Glutamatergic neuron (in vitro differentiated cells): ENCODE measurements at places on chromosomes 6 and 20.

DNA sequence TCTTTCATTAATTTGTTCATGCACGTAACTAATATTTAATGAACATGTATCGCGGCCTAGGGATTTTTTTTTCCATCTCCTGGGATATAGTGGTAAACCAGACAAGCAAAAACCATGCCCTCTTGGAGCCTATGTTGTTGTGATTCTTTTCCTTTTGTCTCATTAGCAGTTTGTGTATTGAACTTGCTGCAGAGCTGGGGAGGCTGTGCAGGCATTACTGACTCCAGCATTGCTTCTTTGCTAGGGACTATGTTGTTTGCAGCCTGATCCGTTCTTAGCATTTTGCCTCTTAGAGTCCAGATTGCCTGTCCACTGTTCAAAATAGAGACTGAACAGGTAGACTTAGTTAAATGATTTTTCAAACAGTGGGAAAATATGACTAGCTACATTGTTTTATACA, 9.7 kb downstream of the SCAF8 start:
- no peak for DNase-seq

- DNase-seq: no peak
Observed at GRCh38 chr6:39791311-39791710, 865 bp upstream of the DAAM2 start.

GRCh38 chr6:11430036-11430435, 107.5 kb upstream of the TMEM170B start:
- DNase-seq: no peak

GRCh38 chr6:10565913-10566312, 44.8 kb downstream of the GCNT2 start:
- no peak for DNase-seq

- no peak for DNase-seq
Observed at GRCh38 chr20:1478566-1478965, 11.9 kb upstream of the NSFL1C start.

DNA sequence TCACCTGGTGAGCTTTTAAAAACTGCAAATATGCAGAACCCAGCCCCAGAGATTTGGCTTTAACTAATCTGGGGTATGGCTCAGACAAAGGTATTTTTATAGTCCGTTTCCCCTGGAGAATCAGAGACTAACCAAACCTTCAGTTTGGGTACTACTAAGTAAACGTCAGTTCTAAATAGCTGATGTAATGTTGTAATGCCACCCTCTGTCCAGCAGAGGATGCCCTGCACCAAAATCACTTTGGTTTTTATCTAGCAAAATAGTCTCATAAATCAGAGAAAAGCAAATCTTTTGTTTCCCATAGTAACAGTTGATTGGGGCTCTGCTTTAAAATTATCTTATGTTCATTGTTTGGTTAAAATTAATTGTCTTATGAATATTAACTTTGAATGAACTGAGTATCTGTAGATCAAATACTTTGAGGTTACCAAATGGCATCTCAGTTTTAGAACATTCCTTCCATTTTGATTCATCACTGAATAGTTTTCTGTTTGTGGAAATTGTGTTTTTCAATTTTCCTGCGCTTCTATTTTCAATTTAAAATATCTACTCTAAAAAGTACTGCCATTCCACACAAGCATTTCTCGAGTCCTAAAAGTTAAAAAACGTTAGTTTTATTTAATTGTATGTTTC, 278.3 kb upstream of the PLCB4 start:
- DNase-seq: peak; percentile 38

- DNase-seq: no peak
Observed at GRCh38 chr6:2938632-2939083, 32.7 kb downstream of the SERPINB6 start.

- DNase-seq: no peak
Observed at GRCh38 chr20:1807394-1807793, 87.8 kb upstream of the SIRPA start.
